ENCODE measurements at places on chromosomes 2 and 18.

DNA sequence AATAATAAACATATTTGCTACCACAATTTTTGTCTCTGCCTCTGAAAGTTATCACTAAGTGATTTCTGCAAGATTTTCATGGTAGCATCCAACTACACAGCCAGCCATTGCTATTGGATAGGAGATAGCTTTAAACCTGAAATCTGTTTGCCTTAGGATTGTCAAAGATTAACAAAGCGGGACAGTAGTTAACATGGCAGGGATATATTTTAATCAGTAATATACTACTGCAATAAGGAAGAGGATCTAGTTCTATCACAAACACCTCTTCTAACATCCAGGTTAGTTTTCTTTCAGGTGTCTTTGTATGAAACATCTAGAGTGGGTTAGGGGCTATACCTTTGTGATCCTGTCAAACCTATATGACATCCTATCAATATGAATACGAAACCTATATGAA lies 641.3 kb downstream of the DPP10 start:
- DNase-seq = no peak

DNA sequence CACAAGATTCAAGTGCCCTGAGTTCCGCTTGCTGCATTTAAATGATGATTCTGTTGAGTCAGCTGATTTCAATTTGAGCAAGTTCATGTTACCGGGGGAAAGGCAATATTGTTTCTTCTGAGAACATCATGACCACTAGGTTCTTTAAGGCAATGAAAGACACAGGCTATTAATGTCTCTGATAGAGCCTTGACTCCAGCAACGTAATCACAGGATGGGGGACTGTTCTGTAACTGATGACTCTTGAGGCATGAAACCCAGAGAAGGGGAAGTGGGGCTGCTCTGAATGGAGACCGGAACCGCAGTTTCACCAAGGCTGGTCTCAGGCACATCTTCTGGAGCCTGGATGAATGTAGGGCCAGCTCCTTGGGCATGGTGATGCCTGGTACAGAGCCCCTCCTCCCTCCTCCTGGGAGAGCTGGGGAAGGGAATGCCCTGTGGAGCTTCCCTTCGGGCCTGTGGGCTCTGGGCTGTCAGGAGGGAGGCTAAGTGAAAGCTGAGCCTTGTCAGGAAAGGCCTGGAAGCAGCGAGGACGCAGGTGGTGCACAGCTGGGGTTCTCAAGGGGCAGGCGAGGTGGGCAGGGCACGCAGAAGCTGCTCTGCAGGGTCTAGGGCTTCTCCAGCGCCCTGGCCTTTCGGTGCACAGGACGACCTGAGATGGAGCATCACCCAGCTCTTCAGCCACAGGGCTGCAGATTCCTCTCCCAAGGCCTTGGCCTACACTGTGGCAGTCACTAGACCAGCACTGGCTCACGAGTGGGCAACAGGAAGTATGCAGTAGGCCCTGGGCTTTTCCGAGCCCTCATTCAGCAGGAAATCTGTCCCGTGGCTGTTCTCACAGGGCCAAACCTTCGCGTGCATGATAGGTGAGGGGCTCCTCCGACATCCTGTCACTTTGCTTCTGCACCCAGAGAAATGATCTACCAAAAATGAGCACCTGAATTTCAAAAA lies 36.6 kb upstream of the PRLH start:
- no peak for DNase-seq

- no peak for DNase-seq
These were observed 262.4 kb downstream of the MEIS1 start for GRCh38 chr2:66697366-66697765.

- no peak for DNase-seq
These were observed 17.0 kb downstream of the SH3BP4 start for GRCh38 chr2:234968631-234969305.

- peak; percentile 40 for DNase-seq
These were observed 805.7 kb upstream of the FSHR start for GRCh38 chr2:49959961-49960553.

GRCh38 chr2:42169874-42170521 lies 845 bp downstream of the EML4 start:
- peak; percentile 49 for DNase-seq

DNA sequence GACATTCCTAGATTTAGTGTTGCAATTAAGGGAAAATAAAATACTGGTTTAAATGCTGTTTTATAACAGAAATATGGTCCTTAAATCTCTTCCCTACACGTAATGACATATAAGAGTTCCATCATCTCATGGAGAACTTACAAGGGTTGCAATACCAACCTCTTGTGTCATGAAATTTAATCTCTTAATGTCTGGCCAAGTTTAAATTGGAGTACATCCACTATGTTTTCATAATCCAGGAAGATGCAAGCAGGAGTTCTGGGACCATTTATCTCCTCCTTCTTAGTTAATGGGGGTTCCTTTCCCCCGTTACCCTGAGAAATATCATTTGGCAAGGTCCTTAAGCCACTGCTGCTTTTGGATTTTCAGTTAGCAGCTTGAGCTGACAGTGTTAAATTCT lies 126.0 kb upstream of the ACVR2A start:
- DNase-seq = no peak

Data from OCI-M1 (cell line).